ENCODE measurements at places on chromosomes 2 and 18. TPM values are rescaled to one million over a fixed set of nuclear protein-coding genes. Genes with fewer than 3 reads are reported as not detected.

- DNase-seq, result no peak
Observed at GRCh38 chr2:48940606-48941005, 185.1 kb upstream of the LHCGR start.

GRCh38 chr2:127007652-127008051 is 99.3 kb downstream of the BIN1 start:
- DNase-seq, result peak; percentile 77

DNA sequence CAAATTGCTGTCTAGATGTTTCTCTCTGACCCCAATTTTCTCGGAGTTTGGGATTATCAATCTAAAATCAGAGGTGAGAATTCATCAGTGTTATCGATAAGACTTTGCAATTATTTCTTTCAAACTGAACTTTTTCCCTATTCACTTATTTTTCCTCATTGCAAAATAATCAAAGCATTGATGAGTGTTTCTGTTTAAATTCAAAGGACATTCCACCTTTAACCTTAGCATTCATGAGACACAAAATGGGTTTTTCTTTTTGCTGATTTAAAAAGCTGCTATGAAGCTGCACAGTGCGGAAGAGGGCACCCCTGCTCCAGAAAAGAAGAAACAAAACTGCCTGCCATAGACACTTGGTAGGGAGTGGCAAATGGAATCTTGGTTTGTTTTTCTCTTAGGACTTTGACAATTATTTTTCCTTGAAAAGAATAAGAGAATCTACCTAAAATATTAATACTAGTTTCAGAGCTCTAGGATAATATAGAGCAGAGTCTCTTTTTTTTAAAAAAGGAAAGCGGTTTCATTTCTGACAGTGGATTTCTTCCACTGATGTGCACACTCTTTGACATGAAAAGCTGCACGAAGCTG is 203.4 kb downstream of the TGIF1 start:
- no peak for DNase-seq

- no peak for DNase-seq
Observed at GRCh38 chr18:46329736-46330246, 225.6 kb downstream of the HAUS1 start.

DNA sequence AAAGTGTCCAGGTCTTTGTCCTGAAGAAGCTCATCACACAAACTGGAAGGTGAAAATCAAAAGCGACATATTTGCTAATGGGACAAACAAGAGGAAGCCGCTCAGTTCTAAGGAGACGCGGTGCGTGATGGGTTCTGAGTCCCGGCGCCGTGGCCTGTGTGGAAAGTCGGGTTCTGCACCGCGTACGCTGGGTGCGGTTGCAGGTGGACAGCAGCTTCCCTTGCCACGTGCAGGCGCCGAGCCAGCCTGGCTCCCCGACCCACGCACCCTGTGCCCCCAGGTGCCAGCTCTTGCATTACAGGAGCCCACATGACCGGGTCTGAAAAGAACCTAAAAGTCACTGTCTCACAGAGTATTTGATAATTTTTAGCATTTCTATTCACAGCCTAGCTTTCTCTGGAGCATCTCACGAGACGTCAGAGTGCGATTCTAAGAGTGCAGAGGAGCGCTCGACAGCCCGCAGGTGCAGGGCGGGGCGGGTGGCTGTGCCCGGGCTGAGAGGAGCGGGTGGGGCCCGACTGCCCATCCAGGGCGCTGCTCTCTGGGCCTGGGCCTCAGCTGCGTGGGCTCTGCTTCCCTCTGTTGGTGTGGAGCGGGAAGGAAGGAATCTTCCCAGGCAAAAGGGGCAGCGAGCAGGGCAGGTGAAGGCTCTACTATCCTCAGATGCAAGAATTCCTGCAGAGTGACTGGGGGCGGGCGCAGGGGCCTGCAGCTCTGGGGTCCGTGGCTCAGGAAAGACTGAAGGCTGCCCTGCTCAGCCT is 39.4 kb downstream of the MYT1L start:
- DNase-seq, result no peak

The EML6 gene
- polyA plus RNA-seq, result 0.16 TPM

The OTOS gene
- polyA plus RNA-seq, result not detected

The GPR45 gene
- polyA plus RNA-seq, result not detected

The CHN1 gene
- 0.47 TPM for polyA plus RNA-seq

Data from foreskin keratinocyte (primary cell).